ENCODE measurements at places on chromosomes 12 and 14.

DNA sequence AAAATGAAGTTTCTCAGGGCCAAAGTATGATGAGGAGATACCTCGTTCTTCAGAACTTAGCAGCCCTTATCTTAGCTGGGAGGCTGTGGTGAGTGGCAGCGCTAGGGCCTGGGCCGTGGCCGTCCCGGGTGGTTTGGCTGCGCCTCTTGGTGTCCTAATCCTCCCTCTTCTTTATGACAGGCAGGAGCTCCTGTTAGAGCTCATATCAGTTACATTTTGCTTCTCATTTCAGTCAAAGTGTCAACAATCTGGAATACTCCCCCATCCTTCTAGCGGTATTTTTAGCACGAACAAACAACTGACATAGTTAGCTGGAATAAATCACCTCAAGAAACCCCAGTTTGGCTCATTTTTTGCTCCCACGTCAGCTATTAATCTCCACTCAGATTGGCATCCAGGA lies 188.8 kb downstream of the TTC7B start:
- DNase-seq, result no peak

DNA sequence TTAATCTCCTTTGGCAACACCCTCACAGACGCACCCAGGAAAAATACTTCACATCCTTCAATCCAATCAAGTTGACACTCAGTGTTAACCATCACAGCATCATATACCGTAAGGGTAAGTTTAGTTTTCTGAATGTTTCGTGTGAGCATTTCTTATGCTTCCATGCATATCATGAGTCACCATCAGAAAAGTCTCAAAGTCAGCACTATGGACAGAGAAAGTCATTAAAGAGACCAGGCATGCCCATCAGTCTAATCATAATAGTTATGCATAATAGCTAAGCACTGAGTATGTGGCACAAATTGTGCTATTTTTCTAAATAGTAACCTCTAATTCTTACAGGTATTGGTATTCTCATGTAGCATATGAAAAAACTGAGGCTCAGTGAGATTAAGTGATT lies 158.8 kb upstream of the PRMT8 start:
- no peak for DNase-seq

DNA sequence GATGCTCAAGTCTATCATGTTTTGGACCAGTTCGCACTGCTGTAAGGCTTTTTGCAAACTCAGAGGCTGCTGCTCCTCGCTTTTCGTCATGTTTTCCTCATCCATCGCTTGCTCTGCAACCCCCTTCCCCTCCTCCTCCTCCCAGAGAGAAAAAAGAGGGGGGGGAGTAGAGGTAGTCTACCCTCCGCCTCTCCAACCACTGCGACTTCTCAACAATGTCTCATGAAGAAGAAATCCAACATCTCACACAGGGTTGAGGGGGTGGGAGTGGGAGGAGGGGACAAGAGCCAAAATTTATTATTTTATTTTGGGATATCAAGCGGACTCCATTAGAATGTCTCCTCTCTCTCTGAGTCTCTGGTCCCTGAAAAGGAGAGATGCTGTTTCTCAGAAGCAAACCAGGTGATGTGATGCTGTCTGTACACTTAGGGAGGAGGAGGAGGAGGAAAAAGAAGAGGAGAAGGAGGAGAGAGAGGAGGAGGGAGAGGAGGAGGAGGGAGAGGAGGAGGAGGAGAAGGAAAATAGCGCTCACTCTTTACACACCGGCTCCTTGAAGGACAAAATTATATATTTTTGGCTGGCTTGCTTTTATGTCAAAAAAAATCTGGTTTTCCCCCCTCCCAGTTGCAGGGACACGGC lies 520 bp downstream of the KSR2 start:
- no peak for DNase-seq

GRCh38 chr12:129312048-129312447 lies 458.8 kb downstream of the GLT1D1 start:
- no peak for DNase-seq

DNA sequence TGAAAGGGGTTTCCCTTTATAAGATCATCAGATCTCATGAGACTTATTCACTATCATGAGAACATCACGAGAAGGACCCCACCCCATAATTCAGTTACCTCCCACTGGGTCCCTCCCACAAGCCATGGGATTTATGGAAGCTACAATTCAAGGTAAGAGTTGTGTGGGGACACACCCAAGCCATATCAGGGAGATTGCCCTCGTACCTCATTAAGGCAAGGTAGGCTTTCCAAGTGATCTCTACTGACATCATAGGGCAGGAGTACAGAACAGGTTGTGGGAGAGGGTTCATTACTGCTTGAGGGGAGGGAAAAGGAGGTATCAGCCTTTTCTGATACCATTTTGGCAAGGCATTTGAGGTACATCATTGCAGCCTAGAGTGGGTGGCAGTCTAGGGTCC lies 524.6 kb downstream of the PRKD1 start:
- no peak for DNase-seq

DNA sequence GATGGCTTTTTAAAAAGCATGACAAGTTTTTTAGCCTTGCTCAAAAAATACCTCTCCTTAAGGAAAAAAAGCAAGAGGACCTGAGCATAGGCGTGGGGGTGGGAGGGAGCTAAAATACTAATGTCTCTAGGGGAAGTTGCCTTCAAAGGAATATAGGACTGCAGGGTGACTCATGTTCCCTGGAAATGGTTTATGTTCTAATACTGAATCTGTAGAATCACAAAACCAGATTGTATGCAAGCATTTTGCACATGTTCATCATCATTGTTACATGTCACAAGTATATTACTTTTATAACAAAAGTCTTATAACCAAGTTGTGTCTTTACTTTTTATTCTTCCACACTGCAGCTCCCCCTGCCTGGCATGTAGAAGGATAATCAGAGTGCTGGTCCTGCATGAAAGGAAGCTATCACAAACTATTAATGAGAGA lies 36.6 kb downstream of the GPR135 start:
- no peak for DNase-seq

DNA sequence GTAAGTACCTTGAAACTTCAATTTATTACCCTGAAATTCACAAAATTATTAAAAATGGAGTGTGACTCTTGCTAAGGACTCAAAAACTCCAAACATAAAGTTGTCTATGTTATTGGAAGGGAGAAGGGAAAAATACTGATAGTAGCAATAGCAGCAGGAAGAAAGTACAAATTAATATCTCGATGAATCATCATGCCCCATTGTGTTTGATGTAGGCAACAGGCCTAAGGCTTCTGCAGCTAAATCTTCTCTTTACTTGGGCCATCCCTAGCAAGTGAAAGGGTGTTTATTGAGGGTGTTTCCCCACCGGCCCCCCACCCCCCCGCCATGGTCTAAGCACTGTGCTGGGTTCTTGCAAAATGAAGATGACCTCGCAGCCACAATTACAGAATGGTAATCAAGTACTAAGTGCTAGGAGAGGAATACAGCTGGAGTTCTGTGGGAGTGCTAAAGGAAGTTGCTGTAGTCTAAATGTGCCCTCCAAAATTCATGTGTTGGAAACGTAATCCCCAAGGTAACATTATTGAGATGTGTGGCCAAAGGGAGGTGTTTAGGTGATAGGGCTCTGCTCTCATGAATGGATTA lies 76.5 kb downstream of the SNAPC1 start:
- DNase-seq, result no peak

GRCh38 chr14:22410497-22410896 lies 178.5 kb downstream of the DAD1 start:
- no peak for DNase-seq

GRCh38 chr14:95331708-95332408 lies 12.2 kb upstream of the CLMN start:
- no peak for DNase-seq

DNA sequence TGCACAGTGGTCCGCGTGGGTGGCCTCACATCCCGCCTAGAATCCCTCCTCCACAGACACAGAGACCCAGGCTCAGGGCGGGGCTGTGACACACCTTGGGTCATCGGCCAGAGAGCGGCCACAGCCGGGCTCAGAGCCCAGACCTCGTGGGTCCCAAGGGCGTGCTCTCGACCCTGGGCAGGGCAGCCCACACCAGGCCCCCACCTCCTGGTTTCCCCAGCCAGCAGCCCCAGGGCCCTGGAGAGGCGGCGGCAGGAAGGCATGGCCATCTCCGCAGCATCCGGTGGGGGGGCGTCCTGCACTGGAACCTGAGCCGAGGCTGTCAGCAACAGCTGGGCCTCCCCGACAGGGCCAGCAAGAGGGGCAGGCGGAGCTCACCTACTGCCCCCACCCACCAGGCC lies 15.2 kb downstream of the JAG2 start:
- DNase-seq, result no peak

- DNase-seq, result no peak
Observed at GRCh38 chr12:106147956-106148355, 9.2 kb upstream of the NUAK1 start.

- DNase-seq, result no peak
Observed at GRCh38 chr12:76548222-76548837, 11.2 kb downstream of the OSBPL8 start.

- DNase-seq, result no peak
Observed at GRCh38 chr12:93126069-93126474, 197.0 kb upstream of the EEA1 start.

DNA sequence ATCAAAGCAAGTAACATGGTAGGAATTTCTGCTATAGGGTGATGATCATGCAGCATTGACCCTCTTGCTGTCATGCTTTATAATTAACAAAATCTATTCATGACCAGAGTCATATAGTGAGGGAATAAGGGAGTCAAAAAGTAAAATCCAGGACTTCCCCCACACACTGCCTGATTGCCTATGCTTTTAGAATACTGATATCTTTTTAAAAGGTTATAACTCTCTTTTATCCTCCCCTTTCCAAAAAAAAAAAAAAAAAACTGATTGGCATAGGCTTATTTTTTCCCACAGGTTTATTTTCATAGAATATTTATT lies 51.4 kb downstream of the ZFP36L1 start:
- no peak for DNase-seq

GRCh38 chr12:52906191-52906601 lies 1.3 kb upstream of the KRT8 start:
- no peak for DNase-seq
